ENCODE measurements at places on chromosomes 2 and 18.

GRCh38 chr2:143852759-143853158 is 667.2 kb downstream of the ZEB2 start:
- no peak for DNase-seq

- DNase-seq = no peak
These were observed 15.1 kb upstream of the RTTN start for GRCh38 chr18:70220628-70221027.

DNA sequence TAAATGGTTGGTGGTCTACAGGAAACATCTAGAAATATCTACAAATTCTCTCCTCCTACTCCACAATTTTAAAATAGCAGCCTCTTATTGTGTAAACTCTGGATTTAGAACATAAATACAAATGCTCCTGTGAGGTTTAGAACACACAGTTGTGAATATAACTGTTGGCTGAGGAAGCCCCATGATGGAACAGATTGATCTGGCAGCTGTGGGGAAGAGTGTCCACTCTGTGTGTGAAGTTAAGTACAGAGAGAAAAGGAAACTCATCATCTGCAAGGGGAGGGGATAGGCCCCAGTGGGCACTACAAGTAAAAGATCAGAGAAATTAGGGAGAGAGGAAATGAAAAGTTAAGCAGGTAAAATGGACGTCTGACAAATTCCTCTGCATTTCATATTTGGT is 422.7 kb upstream of the FSHR start:
- DNase-seq = no peak

DNA sequence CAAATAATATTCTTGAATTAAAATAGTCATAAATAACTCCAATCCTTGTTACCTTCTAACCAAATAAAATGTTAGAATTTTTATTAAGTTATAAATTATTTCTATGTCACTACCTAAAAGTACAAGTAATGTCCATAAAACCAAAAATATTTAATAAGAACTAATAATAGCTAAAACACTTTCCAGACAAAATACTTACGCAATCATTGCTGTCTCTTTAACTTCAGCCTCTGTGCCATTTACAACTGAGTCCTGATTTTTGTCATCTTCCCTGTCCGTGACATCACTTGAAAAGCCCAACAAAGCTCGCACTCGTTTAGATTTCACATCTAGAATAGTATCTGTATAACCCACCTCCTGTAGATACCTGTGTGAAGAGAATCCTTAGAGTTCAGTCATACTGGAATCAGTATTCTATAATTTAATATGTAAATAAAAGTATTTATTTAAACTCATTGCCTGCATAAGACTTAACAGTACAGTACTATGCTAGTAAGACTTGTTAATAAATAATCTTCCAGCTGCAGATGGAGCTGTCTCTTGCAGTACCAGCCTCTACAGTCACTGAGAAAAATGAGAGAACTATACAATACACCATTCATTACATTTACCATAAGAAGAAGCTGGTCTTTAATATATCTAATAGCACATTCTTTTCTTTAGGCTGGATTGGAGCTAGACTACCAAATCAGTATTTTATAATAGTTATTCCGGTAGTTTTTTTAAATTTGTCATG is 63.8 kb downstream of the STRN start:
- DNase-seq = no peak

- no peak for DNase-seq
These were observed 130.8 kb upstream of the LGALSL start for GRCh38 chr2:64323197-64323596.

GRCh38 chr2:29412197-29412925 is 297.1 kb downstream of the CLIP4 start:
- DNase-seq = no peak

DNA sequence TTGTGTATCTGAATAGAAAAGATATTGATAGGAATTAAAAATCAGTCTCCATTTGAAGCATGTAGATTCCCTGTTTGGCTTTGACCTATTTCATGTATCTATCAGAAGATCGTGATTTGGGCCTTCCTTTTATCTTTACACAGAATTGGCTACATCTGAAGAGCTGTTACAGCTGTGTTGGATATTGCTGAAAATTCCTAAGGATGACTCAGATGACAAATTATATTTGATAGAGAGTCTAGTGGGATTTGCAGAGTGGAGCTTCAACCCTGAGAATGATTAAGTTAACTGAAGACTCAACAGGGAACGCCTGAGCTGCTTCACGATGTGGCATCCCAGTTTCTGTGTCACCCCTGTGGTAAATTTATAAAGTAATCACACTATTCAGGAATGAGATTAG is 4.9 kb upstream of the COL3A1 start:
- DNase-seq = no peak

DNA sequence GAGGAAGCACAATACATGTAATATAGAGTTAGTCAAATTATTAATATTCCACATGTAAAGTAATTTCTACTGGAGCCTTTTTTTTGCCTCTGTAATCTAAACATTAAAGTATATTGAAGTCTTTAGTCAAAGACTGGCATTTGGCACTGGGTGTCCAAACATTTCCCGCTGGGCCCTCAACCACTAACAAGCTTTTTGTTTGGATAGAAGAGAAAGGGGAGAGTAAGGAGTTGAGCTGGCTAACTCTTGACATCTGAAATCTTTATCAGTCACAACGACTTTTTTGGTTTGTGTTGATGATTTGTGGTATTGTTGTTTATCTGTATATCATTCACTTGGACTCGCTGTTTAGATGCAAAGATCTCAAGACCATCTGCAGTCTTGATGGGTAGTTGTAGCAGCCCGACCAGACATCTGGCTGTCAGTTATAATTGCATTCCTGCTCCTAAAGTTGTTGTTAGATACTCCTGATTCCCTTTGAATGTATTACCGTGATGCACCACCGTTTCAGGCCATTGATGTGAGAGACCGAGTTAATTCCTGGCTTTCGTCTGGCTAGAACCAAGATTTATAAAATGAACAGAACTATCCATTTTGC is 379.6 kb downstream of the MTX2 start:
- DNase-seq = no peak

DNA sequence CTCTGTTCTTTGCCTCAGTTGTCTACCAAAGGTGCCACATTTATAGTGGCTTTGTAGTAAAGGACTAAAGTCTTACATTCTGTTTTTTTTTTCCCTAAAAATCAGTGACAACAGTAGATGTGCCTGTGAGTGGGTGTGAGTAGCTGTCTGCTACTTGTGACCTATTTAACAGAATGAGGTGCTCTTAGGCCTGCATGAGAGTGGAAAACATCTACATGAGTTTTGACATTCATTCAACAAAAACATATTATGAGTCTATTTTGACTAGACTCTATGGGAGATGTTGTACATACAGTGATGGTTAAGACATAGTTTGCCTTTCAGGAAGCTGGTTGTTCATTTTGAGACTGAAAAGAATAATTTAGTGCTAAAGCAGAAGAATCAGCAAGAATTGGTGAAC is 36.7 kb downstream of the IL1R2 start:
- DNase-seq = no peak

DNA sequence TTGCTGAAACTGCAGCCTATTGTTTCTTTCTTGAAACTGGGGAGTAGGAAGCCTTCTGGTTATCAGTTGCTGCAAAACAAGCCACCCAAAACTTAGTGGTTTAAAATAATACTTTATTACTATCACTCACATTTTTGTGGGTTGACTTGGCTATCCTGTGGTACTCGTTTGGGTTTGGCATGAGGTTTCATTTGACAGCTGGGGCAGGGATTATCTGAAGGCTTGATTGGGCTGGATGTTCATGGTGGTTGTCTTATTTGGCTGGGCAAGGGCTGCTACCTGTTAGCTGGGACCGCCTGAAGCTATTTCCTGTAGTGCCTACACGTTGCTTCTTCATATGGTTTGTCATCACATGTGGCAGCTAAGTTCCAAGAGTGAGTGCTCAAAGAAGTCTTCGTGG is 122.3 kb downstream of the PLCL1 start:
- DNase-seq = no peak

DNA sequence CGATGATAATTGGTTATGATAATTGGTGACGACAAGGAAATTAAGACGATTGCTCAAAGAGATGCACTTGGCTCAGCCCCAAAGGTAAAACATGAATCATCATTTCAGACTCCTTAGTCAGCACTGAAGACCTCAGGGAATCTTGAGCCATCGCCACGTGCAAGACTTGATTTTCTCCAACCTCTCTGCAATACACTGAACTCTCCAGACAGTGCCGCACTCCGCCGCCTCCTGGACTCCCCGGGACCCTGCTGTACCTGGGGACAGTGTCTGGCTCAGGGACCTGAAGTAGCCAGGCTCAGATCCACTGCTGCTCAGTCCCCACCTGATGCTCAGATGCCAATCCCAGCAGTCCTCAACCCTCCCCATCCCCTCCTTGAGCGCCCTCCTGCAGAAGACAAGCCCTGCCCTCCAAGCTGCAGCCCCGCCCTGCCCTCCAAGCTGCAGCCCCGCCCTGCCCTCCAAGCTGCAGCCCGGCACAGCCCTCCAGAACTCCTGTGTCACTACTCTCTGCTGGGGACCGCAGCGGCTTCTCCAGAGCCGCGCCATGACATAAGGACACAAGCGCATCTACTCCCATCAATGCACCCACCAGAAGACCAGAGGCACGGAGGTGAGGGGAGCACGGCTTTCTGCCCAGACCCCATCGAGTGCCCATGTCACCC is 1.1 kb downstream of the TMEM18 start:
- DNase-seq = peak; percentile 42

GRCh38 chr2:241315879-241316631 is at the start of gene SEPTIN2:
Gene SEPTIN2 (plus strand): TSS chr2:241315925. CDS start chr2:241324233, 8,308 bp downstream.
- DNase-seq = peak; percentile 85

DNA sequence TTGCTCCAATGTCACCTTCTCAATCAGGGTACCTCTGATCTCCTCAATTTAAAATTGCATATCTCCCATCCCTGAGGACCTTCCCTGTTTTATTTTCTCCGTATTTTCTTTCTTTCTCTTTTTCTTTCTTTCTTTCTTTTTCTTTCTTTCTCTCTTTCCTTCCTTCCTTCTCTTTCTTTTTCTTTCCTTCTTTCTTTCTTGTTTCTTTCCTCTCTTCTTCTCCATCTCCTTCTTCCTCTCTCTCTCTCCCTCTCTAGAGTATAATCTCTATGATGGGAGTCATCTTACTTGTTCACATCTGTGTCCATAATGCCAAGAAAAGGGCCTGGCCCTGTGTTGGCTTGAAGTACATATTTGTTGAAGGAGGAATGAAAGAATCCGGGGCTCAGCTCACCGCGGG is 21.3 kb upstream of the SIX2 start:
- DNase-seq = no peak

DNA sequence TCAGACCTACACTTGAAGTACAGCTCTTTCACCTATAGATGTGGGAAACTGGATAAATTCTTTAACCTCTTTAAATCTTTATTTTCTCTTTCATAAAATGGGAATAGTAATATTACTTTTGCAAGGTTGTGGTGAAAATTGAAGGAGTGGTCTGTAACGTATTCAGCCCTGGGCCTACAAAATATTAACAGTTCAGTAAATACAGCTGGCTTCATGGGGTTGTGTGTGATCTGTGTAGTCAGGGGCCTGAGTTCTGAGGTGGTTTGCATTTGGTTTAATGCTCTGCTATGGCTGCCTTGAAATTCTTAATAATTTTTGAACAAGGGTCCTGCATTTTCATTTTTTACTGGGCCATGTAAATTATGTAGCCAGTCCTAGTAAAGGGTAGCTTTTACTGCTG is 16.8 kb upstream of the EML6 start:
- DNase-seq = no peak

DNA sequence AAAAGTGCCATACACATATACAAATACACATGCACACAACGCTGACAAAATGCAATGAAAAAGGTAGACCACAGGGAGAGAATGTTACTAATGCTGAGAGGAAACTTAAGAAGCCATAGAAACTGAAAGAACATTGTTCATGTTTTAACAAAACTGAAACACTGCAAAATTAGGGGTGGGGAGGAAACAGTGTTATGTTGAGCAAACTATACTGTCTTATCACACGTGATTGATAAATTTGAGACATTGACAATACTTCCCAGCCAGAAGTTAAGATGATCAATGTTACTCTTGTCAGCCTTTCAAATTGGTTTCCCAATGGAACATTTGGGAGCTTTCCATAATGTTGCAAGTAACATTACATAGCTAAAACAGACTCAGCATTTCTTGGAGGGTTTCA is 165.5 kb downstream of the L3MBTL4 start:
- DNase-seq = no peak

DNA sequence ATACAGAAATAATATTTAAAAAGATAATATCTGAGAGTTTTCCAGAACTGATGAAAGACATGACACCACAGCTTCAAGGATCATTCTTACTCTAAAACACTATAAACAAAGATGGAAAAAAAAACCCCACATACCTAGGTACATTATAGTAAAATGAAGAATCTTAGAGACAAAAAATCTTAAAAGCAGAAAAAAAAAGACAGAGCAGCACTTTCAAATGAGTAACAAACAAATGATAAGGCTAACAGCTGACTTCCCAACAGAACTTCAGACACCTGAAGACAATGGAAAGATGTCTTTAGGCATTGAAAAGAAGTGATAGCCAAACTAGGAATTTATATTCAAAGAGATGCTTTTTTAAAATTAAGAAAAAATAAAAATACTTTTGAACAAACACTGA is 21.2 kb upstream of the AFF3 start:
- DNase-seq = no peak

GRCh38 chr18:48868468-48869466 is 82.0 kb downstream of the SMAD7 start:
- no peak for DNase-seq

DNA sequence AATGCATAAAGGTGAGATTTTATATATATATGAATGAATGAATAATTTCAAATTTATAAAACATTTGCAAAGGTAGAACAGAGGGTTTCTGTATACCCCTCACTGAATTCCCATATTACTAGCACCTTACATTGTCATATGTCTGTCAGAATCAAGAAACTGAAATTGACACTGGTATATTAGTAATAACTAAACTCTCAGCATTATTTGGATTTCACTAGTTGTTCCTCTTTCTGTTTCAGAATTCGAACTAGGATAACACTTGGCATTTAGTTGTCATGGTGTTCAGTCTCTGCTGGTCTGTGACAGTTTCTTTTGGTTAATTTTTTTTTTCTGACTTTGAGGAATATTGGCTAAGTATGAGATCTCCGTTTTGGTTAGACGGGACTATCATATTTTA is 275.9 kb downstream of the DCC start:
- no peak for DNase-seq

- no peak for DNase-seq
These were observed 33.2 kb upstream of the CWC22 start for GRCh38 chr2:180040146-180040925.

- no peak for DNase-seq
These were observed 30.3 kb upstream of the CCDC93 start for GRCh38 chr2:118044103-118044716.

- DNase-seq = no peak
These were observed 2.8 kb upstream of the LBX2 start for GRCh38 chr2:74502147-74502719.

- no peak for DNase-seq
These were observed 343.4 kb downstream of the GPD2 start for GRCh38 chr2:156779416-156780120.

- no peak for DNase-seq
These were observed 272.4 kb upstream of the NRXN1 start for GRCh38 chr2:51304311-51304710.
